ENCODE measurements at places on chromosomes 2 and 18. TPM values are rescaled to one million over a fixed set of nuclear protein-coding genes. Genes with fewer than 3 reads are reported as not detected.
A peak's percentile ranks its signal among the peaks of the same experiment; 100 is the strongest.

Gene PTPRN
- not detected for total RNA-seq

Gene MAPK4
- 0.55 TPM for total RNA-seq

Gene LDLRAD4
- 22.6 TPM for total RNA-seq

Gene ZNF514
- total RNA-seq, result 15.6 TPM

Gene NT5DC4
- 0.60 TPM for total RNA-seq

Gene PLEKHB2
- total RNA-seq, result 86.6 TPM

Gene IL36RN
- not detected for total RNA-seq

Gene TRAF3IP1
- 21.2 TPM for total RNA-seq

Gene NAT8
- not detected for total RNA-seq

Gene ORC2
- 25.6 TPM for total RNA-seq

Gene VAMP8
- 176 TPM for total RNA-seq

Gene ASB1
- 27.0 TPM for total RNA-seq

Gene SCN9A
- 15.6 TPM for total RNA-seq

DNA sequence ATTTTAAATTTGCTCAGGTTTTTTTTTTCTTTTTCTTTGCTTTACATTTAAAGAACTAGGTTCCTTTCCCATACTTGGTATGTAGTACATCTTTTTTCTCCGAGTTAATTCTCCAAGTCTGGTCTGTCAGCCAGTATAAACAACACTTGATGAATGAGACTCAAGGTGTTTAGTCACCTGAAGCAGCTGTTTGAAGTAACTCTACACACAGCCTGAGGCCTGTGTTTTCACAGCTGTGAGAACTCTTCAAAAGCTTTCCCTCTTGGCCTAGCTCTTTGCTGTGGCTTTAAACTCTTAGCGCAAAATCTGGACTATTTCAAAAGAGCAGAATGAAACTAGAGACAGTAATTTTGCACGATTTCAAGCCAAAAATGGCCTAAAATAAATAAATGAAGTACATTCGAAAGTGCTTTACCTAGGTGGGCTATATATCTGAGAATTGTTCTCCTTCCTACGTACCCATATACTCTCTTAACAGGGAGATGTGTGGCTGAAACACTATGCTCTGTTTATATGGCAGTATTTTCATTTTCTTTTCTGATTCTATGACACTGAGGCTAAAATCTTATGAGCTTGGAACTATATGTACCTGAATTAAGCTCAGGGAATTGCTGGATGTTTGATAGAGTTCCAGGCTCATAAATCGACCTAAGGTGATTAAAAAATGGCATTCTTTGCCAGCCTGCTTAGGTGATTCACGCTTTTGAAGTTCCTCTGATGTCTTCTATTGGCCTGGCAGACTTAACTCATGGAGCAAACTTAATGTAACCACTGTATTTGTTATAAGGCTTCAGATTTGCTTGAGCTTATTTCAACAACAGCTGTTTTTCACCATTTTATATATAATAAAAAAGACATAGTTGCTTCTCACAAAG, 1044.1 kb upstream of the ZEB2 start:
- no peak for DNase-seq

DNA sequence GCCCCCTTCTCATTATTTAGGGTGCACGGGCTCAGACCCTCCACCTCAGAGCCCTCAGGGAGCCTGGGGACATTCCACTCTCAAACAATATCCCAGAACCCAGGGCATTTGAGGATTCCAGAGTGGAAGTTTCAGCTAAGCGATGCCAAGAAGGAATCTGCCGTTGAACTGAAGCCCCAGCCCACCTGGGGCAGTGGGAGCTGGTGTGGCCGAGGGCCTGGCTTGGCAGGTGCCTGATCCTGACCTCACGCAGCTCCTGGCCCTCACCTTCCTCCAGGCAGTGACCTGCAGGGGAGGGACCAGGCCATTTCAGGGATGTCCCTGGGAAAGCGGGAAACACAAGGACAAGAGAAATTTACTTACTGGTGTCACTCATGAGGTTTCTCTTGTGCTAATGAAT, 58.2 kb downstream of the ACKR3 start:
- no peak for DNase-seq

DNA sequence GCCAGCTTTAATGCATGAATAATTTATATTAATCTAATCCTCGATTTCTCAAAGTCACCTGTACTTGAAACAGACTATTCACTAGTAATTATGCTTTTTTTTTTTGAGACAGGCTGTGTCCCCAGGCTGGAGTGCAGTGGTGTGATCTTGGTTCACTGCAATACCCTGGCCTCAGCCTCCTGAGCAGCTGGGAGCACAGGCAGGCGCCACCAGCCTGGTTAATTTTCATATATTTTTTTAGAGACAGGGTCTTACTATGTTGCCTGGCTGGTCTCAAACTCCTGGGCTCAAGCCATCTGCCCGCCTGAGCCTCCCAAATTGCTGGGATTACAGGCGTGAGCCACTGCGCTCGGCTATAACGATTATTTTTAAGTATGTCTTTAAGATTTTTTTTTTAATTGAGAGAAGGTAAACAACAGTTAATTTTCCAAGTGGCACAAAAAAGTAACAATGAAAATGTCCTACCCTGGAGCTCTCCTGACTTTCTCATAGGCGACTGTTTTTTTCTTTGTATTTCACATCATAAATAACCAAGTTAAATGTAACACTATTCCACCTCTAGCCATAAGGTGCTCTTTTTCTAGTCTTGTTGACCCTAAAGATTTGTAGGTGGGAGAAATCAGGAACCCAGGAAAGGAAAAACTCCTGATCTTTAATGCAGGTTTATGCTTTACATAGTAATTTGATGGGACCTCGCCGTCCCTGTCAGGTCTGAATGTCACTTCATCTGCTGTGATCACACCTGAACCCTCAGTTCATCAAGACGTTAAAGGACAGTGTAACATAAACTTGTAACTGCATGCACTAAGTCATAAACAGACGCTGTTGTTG, 1.3 kb upstream of the ANKRD12 start:
- DNase-seq, result no peak

DNA sequence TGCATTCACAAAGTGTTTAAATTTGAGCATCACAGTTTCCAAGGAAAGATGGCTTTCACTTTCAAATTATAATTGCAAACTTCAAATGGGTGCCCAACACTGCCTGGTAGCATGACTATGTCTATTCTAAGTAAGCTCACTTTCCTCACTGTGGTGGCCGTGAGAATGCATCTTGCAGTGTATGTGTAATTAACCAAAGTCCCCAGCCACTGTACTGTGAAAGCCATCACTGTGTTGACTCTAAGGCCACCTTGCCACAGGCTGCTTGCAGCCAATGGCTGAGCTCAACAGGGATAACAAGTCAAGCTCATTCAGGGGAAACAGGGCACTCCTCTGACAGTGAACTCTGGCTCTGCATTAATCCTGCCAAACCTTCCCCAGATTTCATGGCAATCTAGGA, 43.3 kb upstream of the LGALSL start:
- DNase-seq, result no peak

DNA sequence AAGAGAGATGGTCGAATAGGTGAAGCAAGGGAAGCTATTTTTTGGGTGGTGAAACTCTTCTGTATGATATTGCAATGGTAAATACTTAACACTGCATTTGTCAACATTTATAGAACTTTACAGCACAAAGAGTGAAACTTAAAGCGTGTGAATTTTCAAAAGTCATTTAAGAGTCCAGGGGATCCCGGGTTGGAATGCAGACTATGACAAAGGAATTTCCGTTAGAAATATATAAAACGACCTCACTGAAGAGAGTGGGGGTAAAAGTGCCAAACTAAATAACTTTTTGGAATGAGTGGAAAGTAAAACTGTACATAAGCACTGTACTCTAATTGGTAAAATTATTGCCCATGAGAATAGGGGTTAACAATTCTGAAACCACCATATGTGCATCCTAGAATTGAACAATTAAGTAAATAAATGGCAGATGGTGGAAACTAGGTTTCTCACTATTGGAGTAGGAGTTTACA, 191.0 kb upstream of the FN1 start:
- no peak for DNase-seq

- no peak for DNase-seq
These were observed 84.0 kb downstream of the MYL12B start for GRCh38 chr18:3345885-3346284.

DNA sequence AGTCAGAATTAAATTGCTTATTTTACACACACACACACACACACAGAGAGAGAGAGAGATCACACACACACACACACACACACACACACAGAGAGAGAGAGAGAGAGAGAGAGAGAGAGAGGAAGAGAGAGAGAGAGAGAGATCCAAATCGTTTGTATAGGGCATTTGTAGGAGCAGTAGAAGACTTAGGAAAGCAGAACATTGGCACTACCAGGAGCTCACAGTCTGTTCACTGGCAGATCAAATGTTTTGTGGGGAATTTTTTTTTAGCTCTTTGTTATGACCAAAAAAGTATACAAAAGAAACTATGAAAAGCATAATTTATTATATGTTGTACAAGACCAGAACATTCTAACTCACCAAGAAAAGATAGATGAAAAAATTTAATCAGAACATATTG, 81.8 kb downstream of the MBD5 start:
- no peak for DNase-seq

GRCh38 chr18:5895876-5896740, 786 bp upstream of the TMEM200C start:
- peak; percentile 39 for DNase-seq

DNA sequence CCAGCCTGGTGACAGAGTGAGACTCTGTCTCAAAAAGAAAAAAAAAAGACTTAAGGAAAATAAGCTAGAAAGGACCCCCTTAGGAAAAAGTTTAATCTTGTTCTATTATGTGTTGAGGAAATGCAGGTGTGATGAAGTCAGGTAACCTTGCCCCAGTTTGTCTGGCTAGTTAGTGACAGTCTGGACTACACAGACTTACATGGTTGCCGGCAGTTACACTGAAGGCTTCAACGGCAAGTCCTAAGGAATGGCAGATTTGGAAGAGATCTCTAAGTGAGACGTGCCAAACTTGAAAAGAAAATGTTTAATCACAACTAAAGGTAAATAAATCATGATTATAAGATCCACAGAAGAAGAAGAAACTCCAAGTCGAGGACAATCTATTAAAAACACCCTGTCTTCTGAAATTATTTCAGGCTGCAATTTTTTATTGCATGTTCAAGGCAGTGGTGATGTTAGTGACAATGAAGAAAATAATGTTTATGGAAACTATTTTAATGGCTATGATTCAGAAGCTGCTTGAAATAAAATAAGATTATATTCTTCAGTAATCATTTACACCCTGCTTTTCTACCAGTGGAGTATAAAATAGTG, 84.2 kb downstream of the TTC27 start:
- no peak for DNase-seq

GRCh38 chr2:205170399-205170798, 511.9 kb upstream of the NRP2 start:
- no peak for DNase-seq

DNA sequence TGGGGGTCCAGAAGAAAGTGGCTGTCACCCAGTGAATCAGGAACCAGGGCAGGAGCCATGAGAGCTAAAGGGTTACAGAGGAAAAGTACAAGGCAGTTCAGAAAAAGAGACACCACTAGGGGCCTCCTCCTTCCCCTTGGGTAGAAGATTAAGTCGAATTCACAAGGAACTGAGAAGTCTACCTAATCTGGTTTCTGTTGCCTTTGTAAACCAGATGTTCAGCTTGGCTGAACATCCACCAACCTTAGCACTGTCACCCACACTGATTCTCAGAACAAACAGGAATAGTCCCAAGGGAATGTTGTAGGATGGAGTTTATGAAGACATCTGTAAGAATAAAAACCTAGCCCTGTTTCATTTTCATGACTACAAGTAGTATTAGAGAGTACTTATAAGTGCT, 90.4 kb upstream of the NOSTRIN start:
- DNase-seq, result no peak

GRCh38 chr2:104050656-104051242, 803.2 kb upstream of the POU3F3 start:
- no peak for DNase-seq

DNA sequence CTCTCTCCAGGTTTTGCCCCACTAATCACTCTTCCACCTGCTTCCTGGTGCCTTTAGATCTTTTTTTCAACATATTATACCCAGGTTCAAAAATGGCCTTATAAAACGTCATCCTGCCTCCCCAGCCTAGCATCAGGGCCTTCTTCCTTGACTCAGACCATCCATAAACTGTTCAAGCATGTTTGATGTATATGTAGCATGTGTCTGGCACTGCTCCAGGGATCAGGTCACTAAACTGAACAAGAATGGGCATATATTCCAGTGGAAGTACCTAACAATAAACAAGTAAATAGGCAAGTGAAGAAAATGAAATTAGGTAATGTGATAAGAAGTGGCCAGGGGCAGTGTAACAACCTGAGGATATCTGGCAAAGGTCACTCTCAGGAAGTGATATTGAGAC, 141.2 kb downstream of the TRIB2 start:
- no peak for DNase-seq

GRCh38 chr2:188527141-188527540, 235.5 kb downstream of the GULP1 start:
- DNase-seq, result no peak

GRCh38 chr2:60540074-60540473, 13.4 kb downstream of the BCL11A start:
- DNase-seq, result no peak

DNA sequence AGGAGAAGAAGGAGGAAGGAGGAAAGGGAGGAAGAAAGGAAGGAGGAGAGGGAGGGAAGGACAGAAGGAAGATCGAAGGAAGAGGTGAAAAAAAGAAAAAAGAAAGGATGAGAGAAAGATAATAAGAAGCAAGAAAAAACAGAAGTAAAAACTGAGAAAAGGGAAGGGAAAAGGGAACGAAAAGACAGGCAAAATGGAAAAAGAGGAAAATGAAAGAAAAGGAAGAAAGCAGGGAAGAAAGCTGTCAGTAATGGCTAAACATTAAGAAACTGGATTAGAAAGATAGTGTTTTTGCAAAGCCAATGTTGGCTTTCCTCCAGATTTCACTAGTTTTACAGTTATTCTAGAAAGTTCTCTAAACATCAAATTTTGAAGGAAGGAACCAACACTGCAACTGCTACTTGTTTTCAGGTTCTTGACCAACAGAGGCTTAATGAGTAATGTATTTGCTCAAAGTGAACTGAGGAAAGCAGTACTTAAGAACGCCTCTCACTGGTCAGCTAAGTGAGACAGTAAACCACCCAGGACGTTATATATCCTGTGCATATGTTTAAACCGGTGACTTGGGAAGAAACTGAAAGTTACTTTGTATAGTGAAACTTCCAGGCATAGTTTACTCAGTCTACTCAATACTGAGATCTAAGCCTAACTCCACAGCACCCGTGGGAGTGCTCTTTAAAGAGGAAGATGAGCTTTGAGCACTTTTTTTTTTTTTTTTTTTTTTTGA, 286.2 kb upstream of the TRIB2 start:
- no peak for DNase-seq

DNA sequence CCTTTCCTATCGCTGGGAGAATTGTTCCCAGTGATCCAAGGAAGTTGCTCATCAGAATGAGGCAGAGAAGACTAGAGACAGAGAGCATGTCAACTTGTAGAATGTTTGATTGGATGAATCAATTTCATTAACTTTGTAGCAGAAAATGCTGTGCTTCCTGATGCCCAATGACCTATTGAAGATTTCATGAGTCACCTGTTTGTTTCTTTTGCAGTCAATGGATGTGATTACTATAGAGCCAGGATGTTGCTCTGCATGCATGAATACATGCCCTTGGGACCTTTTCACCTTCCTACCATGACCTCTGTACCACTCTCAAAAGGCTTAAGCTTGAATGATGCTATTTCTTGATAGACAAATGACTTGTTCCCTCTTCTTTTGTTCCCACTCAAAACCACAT, 23.3 kb downstream of the SCG2 start:
- no peak for DNase-seq

GRCh38 chr2:40332191-40332826, 119.6 kb downstream of the SLC8A1 start:
- peak; percentile 65 for DNase-seq

Measured in left lung (tissue), 14 donors.